ENCODE measurements at places on chromosomes 7 and 10.

DNA sequence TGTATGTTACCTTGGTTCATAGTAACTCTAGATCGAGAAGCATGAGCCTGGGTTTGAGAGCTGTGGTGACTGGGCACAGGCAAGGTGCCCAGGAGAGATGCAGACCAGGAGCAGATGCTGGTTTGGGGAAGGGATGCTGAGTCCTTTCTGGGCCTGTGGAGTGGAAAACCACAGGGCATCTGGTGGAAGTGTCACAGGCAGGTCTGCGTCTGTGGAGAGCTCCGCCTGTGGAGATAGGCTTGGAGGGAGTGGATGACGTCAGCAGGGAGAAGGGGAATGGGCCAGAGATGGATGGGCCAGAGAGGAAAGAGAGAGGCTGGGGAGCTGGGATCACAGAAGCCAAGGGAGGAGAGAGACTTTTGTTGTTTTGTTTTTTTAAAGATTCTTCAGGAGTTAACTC lies 14.8 kb downstream of the CYP26A1 start:
- DNase-seq: no peak

DNA sequence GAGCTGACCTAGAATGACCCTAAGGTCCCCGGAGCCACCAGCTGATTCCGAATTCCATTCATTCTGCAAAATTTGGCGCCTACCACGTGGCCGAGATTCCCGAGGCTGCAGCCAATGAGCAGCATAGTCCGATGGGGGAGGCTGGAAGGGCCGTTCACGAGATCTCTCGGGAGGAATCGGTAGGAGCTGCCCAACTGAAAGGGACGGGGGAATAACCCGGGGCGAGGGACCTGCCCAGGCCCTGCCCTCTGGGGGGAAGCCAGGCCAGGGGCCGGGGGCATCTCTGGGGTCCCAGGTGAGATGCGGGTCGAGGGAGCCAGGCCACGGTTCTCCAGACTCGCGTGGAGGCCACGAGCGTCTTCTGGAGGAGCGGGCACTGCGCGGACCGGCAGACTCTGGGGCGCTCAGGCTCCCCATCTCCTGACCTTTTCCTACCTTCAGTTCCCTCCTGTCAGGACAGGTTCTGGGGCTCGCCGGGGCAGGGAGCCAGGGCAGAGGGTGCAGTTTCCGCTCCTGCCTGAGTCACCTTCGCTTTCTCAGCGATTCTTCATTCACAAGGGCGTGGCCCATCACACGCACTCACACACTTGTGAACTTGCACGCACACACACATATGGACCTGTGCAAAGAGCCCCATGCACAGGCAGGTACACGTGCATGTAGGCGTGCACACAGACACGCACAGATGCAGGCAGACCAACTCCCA lies 173.4 kb downstream of the RNF216 start:
- no peak for DNase-seq

DNA sequence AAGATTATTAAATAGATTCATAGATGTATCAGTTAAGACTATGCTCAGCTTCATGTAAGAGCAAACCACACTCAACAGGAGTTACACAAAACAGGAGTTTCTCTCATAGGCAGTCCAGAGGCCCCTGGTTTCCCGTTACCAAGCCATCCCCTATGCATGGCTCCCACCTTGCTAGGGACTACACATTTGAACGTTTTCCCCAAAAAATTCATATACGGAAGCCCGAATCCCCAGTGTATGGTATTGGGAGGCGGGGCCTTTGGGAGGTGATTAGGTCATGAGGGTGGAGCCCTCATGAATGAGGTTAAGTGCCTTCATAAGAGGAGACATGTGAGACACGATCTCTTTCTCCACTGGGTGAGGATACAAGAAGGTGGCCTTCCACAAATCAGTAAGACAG lies 29.1 kb downstream of the RSU1 start:
- DNase-seq: no peak

DNA sequence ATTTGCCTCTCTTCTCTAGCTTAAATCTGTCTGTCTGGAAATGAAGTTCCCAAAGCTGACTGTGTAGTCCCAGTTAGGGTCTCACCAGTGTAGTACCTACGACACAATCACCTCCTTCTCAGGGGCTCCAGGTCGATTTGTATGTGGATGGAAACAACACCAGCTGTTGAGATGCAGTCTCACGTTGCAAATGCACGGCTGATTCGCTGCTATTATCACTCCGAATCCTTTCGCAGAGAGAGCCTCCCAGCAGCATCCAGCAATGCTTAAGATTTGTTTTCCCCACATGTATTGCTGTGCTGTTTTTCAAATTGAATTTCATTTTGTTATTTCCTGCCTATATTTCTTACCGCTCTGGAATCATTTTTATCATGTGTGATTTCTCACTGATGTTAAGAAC lies 16.3 kb downstream of the VSTM4 start:
- DNase-seq: no peak

GRCh38 chr10:31999836-32000235 lies 56.4 kb downstream of the KIF5B start:
- DNase-seq: no peak

DNA sequence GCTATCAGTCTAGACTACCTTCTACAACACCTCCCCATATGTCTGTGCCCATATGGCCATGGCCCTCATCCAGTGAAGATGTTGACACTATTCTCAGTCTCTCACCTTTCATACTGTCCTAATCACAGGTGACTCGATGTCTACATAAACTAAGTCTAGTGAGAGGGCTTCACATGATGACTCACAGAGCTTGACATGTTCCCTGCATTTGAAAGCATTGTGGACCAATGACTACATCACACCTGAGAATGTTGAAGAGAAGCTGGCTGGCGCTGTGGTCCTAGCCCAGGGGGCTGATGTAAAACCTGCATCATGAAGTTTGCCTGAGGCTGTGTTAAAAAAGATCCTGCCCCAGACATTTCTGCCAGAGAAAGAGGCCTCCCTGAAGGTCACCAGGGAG lies 167.2 kb downstream of the NPSR1 start:
- DNase-seq: no peak

DNA sequence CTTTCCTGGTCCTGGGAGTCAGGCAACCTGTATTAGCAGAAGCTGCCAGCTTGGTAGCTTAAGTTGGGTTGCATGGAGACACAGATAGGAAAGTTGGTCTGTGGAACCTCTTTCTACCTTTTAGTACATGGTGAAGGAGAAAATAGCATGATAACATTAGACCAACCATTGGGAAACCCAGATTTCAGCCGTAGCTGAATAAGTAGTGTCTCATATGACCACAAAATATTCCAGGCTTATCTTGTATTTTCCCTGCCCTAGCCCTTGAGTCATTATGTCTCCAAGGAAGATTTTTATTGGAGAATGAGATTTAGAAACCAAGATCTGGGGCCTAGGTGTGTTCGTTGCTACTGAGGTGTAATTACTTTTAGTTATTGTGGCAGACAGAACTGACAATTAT lies 67.2 kb downstream of the CCSER2 start:
- DNase-seq: peak; percentile 12

DNA sequence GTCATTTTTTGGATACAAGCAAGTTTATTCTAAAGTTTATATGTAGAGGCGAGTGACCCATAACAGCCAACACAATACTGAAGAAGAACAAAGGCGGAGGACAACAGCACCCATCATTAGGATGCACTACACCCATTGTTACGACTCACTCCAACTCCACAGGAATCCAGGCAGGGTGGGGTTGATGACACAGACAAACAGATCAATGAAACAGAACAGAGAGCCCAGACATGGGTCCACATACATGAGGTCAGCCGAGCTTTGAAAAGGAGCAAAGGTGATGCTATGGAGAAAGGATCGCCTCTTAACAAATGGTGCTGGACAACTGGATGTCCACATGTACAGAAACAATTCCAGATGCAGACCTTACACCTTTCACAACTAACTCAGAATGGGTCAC lies 426.4 kb downstream of the PTPRN2 start:
- DNase-seq: no peak
